ENCODE measurements at places on chromosomes 11 and 22.

DNA sequence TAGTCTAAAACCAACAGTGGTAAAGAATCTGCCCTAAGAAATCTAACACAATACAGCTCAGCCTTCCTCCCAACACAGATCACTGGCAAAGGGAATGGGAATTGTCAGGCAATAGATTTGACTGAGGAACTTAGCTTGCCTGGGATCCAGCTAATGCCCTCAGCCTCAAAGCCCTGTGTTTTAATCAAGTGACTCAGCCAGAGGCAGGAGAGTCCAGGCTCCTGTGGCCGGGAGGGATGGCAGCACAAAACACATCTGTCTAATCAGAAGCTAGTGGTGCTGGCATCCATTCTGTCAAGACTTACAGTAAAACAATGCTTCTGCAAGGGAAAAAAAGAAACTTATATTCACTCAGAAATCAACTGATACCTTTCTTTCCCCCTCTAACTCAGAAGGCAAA, 5.6 kb downstream of the SYTL2 start:
- DNase-seq, result no peak

DNA sequence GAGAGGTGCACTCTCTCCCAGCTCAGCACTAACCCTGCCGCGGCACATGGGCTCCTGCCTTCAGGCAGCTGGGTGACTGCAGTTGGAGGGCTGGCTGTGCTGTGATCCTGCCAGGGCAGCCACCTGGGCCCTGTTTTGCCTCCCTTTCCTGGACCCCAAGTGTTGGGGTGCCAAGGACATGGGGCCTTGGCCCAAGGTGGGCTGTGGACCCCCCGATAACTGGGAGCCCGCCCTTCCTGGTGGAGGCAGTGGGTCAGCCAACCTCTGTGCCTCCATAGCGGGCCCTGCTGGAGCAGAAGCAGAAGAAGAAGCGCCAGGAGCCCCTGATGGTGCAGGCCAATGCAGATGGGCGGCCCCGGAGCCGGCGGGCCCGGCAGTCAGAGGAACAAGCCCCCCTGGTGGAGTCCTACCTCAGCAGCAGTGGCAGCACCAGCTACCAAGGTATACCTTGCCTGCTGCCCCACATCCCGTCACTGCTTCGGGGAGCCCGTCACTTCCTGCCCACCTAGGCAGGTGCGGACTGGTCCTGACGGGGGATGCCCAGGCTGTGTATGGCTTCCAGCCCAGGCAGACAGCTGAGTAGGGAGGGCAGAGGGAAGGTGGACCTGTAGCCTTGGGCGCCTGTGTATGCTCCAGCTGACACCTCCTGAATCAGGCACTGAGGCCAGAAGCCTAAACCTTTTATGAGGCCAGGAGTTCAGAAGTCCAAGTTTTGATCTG, 8.9 kb downstream of the TUB start:
- DNase-seq, result no peak

DNA sequence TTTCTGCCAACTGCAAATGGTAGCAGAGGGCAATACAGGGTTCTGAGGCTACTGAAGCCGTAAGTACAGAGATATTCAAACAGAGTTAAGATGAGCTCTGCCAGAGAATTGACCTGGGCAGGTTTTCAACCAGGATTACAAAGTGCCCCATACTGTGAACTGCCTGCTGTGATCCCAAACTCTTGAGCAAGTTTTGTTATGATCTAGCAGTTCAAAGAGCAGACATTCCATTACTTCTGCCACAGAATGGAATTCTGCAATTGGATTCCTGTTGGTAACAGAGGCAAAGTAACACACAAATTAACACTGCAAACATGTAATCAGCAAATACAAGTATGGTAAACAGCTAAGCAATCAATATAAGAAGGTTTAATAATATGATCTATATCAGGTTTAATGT, 31.2 kb downstream of the ALG9 start:
- DNase-seq, result no peak

- DNase-seq, result no peak
Measured at GRCh38 chr22:36052505-36052941, 23.9 kb upstream of the RBFOX2 start.

Measured in naive B cell (primary cell).